ENCODE measurements at places on chromosomes 7 and 10. TPM values are rescaled to one million over a fixed set of nuclear protein-coding genes. Genes with fewer than 3 reads are reported as not detected.

LIPN gene
- 5.8 TPM for total RNA-seq

BAG3 gene
- total RNA-seq, result 11.6 TPM

DENND2A gene
- not detected for total RNA-seq

PIP gene
- total RNA-seq, result not detected

SERPINE1 gene
- total RNA-seq, result 18.5 TPM

All from nasal cavity respiratory epithelium epithelial cell of viscerocranial mucosa (primary cell).